Stimulated activated CD8-positive, alpha-beta memory T cell treated with anti-CD3 and anti-CD28 coated beads, Interleukin-7, amount 100 ng/mL, for 1 hour (primary cell): ENCODE measurements at places on chromosomes 5 and 9.

GRCh38 chr5:151937851-151938250 is 13.2 kb upstream of the GLRA1 start:
- DNase-seq = no peak

DNA sequence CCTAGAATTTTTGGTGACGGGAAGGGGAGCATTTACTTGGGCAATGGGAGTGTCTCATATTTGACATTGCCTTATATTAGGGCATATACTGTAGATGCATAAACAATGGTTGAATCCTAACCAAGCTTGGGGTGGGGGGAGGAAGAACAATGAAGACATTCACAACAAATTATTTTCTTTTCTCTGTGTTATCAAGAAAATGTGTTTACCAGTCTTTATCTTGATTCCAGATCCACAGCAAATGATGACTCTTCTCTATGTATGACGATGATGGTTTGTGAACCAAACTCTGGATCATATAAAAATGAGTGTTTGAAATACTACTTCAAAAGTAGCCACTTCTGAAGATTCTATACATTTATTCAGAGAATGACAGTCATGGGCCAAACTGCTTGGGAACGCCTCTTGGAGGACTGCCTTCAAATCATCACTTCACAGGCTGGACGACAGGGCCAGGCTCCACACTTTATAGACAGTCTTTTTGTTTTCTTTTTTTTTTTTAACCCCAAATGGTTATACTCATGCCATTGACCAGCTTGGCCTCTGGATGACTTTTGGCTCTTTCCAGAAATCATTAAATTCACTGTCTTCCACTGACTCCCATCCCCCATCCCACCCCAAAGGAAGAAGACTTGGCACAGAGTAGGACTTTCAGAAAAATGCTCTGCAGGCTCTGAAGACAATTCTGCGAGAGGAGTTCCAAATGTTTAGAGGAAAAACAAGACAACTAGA is 123.8 kb upstream of the LIFR start:
- no peak for DNase-seq

- no peak for DNase-seq
These were observed 21.8 kb downstream of the MEF2C start for GRCh38 chr5:88861231-88861630.

GRCh38 chr9:137156567-137157375 is 13.1 kb downstream of the LRRC26 start:
- peak; percentile 39 for DNase-seq

DNA sequence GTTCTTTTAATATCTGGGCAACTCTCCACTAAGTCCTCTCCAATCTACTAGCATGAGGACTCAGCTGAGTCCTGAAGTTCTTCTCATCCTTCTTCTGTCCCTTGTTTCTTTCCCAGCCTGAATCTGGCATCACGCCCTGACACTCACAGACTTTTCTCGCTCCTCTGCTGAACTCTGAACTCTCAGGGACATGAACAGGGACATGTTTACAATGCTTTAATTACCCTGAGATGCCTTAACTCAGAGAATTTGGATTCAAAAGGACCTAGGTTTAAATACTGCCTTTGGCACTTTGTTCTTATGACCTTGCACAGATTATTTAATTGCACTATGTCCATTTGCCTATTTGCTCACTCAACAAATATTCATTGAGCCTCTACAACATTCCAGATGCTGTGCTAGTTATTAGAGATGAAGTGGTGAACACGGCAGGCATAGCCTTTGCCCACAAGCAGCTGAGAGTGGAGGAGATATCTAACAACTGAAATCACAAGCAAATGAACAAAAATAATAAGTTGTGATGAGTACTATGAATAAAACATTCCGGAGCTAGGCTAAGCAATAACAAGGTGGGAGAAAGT is 106.0 kb downstream of the ADRB2 start:
- no peak for DNase-seq

GRCh38 chr5:109674596-109674995 is 15.1 kb upstream of the MAN2A1 start:
- no peak for DNase-seq

- DNase-seq = no peak
These were observed 159.9 kb downstream of the TSSK1B start for GRCh38 chr5:113274836-113275414.

DNA sequence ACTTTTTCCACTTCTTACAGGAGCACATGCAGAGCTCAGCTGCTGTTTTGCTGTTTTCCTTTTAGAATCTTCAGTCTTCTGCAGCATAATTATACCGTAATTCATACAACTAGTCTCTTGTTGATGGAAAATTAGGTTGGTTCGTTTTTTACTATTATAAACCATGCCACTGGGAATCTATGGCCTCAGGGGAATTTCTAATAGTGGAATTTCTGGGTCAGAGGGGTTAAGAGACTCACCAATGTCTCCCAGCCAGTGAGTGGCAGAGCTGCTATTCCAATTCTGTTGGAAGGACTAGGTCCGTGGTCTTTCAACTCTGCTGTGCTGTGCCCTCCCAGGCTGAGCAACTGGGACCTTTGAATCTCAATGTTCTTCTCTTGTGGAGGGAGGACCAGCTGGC is 282.5 kb downstream of the ZSWIM6 start:
- no peak for DNase-seq

- DNase-seq = no peak
These were observed 776 bp upstream of the TERT start for GRCh38 chr5:1295650-1296037.

GRCh38 chr5:5586721-5587120 is 164.2 kb downstream of the ICE1 start:
- DNase-seq = no peak

DNA sequence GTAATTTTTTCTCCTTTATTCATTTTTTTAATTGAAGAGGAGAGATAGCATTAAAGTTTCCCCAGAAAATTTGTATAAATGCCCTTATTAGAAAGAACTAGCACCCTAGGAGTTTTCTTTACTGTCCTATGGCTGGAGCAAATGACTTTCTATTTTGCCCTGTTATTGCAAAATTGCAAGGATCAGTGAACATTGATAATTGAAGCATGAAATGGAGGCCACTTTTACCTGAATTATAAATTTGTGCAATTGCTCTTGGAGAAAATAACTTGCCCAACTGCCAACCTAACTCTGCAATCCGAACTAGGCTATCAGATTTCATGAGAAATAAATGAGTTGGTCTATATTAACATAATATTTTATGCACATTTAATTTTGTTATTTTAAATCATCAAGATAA is 111.9 kb downstream of the MTRR start:
- no peak for DNase-seq

DNA sequence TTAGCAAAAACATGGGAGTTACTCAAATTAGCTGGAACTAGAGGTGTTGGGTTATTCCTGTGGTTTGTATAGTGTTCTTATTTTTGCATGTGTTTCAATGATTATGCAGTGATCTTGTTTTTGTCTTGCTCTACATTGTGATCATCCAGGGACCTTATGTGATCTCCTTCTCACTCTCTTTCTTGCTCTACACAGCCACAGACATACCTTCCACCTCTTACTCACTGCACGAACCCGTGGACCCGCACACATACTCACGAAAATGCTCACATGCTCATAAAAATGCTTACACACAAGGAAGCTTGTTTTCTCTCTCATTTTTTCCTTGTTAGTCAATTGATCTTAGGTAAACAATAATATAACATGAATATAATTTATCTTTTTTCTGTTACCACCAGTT is 187.1 kb downstream of the KDM4C start:
- no peak for DNase-seq

DNA sequence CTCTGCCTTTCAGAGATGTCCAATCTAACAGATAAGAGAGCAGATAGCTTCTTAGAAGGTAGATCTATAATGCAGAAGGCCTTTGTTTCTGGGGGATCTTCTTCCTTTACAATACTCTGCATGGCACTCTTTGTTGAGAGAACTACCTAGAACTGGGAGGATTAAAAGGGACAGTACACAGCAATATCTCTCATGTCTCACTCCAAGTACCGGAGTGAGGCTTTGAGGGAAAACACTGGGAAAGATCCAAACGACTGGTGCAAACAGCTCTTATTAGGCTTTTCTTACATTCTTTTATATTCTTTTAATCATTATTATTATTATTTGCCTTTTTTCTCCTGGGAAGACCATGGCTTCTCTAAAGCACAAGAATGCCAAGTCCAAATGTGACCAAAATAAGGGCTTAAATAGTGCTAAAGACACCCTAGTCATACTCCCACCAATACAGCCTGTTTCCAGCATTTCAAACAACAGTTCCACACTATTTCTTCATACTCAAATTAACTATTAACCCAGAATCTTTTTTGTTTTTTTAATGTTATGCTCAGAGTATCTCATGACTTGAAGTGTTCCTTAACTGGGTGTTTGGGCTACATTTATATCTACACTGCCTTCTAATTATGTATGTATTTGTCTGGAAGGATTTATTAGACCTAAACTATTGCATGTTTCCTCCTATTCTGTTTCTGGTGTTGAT is 52.7 kb downstream of the ABHD17B start:
- DNase-seq = no peak

- DNase-seq = no peak
These were observed 70.3 kb upstream of the ASTN2 start for GRCh38 chr9:117485176-117485575.

DNA sequence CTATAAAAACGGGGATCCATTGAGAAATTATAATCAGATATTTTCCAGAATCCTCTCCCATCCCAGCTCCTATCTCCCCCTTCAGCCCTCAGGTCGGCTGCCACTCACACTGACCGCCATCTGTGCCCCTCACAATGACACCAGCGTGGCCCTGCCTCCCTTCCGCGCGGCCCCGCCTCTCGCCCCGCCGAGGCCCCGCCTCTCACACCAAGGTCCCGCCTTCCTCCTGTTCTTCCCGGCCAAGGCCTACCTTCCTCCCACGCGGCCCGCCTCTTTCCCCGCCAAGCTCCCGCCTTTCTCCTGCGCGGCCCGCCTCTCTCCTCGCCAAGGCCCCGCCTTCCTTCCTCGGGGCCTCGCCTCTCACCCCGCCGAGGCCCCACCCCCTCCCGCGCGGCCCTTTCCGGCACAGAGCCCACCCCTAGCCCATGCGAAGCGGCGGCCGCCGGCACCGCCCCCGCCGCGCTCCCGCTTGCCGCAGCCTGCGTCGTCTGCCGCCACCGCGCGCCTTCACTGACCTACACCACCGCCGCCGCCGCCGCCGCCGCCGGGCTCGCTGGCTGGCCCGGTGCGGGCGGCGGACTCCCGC is at the start of gene DNAJC21:
Gene DNAJC21 (plus strand): TSS at position 426 of the 586 bp plus-strand sequence. CDS start 261 bp downstream, outside the sequence.
- DNase-seq = peak; percentile 92

GRCh38 chr9:95096807-95097206 is 220.7 kb downstream of the FANCC start:
- DNase-seq = no peak

- no peak for DNase-seq
These were observed 14.6 kb upstream of the F2RL1 start for GRCh38 chr5:76804266-76804665.

DNA sequence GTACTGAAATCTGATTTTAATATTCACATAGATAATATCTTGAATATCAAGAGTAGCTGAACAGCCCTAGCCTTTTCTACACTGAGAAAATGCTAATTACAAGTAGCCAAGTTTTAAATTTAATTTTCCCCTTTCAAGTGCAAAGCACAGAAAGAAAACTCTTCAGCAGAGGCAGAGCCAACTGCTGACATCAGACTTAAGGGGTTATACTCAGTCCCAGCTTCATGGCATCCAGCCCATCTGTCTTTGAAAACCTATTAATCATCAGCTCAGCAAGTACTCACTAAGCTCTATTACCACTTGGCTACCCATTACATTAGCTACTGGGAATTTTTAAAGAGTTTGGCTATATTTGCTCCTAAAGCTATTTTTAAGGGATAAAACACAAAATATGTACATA is 220.5 kb downstream of the SLC12A2 start:
- DNase-seq = no peak

DNA sequence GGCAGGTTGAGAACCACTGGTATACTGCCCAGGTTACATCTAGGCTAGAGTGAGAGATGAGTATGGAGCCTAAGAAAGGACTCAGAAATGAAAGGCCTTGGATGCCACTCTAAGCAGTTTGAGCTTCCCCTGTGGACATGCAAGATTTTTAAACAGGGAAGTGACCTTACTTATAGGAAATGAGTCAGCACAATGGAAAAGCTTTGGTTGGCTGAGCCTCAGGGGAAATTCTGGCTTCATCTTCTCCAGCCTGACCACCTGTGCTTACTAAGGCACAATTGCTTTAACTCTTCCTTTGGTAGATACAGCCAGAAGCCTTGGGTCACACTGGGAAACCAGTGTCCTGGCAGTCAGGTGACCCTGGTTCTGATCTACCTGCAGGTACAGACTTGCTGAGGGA is 380.2 kb upstream of the ZNF462 start:
- no peak for DNase-seq

GRCh38 chr5:670396-671270 is 22.5 kb downstream of the TPPP start:
- no peak for DNase-seq

DNA sequence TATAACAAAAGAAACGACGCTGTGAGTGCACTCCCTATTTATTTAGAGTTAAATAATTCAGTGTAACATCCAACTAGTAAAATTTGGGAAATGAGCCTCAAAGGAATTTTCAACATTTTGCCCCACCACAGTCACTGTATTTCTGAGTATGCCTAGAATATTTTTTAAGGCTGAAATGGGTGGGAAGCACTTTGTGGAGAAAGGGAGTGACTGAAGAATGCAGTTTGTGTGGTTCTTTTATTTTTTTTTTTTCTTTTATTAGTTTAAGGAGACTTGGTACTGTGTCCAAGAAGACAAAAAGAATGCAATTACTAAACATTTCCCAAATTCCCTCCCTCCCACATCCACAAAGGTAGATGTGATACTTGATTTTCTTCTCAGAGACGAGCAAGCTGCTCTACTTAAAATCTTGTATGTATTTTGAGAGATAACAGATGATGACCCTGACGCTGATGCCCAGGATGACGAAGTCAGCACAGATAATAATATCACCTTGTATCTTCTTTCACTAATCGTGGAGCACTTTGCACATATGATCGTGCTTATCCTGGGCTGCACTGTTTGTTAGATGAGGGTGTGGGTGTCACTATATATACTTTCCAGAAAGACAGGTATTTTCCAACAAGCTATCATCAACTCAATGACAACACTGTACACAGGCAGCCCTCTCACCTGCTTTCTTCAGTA is 586.3 kb downstream of the RAB3C start:
- DNase-seq = no peak

DNA sequence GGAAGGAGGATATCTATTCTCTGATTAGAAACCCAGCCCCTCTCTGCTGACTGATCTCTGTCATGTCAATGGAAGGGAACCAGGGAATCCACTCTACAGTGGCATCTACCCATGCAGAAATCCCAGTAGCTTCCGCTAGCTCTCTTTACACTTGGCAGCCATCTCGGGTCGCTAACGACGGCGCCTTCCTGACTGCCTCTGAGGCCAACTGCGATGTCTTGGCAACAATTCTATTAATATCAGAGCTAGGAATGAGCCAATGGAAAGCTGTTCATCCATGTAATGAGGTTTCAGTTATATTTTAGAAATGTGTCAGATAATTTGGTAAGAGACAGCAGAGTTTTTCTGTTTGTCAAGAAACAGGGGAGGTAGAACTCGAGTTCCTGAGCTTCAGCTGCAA is 67.6 kb upstream of the ATP10B start:
- DNase-seq = no peak

DNA sequence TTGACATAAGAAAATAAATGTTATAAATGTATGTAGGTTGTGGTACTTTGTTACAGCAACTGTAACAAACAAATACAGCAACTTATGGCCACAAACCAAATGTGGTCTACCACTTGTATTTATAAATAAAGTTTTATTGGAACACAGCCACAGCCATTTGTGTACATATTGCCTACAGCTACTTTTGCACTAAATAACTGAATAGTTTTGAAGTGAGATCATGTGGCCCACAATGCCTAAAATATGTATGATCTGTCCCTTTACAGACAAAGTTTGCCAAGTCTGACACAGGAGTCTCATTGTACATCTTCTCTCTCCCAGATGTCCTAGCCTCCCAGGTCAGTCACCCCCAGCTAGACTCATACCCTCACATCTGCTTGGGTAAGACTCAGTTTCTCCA is 283.6 kb upstream of the PRDM9 start:
- DNase-seq = no peak
